ENCODE measurements at places on chromosomes 5 and 9.

- DNase-seq: peak; percentile 68
Measured at GRCh38 chr9:4297151-4297785, 2.6 kb downstream of the GLIS3 start.

- no peak for DNase-seq
Measured at GRCh38 chr9:73426269-73426668, 274.6 kb downstream of the ANXA1 start.

DNA sequence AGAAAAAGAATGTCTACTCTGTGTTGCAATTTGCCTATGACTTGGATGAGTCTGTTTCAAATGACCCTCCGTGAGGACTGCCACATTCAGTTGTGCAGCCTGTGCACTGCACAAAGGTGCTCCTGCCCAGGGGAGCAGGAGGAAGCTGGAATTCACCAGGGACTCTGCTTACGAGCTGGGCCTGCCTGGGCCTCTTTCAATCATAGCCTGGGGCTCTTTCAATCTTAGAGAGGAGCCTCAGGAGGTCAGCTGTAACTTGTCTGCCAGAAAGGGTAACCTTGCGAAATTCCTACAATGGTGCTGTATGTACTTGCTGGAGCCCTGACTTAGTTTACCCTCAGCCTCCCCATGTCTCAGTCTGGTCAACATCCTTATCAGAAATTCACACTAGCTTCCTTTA is 8.4 kb upstream of the SFXN1 start:
- DNase-seq: no peak

DNA sequence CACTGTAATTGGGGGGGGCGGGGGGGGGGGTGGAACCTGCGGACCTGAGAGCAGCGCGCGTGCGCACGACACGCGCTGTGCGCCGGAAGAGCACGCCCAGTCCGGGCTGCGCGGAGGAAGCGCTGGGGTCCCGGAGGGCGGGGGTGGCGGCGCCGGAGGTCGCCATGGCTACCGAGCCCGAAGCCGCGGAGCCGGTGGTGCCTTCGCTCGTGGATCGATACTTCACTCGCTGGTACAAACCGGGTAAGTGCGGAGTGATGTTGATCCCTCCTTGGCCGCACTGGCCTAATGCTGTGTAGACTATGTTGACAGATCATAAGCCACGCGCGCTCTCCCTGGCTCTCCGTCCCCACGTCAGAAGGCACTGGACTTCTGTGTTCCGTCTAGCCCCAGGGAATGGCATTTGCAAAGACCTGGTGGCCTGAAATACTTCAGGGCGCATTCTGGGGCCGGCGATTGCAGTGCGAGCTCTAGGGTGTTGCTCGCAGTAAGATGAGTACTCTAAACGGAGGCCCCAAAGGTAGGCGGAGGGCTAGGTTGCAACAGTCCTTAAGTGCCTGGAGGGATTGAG is at the start of gene ABITRAM:
ABITRAM (plus strand) TSS at position 78 of the 571 bp plus-strand sequence; CDS start at position 165, 87 bp downstream.
- DNase-seq: peak; percentile 41

- no peak for DNase-seq
Measured at GRCh38 chr5:7659420-7659819, 191.5 kb downstream of the CFAP90 start.

- no peak for DNase-seq
Measured at GRCh38 chr9:115285836-115286235, 167.9 kb upstream of the TNC start.

DNA sequence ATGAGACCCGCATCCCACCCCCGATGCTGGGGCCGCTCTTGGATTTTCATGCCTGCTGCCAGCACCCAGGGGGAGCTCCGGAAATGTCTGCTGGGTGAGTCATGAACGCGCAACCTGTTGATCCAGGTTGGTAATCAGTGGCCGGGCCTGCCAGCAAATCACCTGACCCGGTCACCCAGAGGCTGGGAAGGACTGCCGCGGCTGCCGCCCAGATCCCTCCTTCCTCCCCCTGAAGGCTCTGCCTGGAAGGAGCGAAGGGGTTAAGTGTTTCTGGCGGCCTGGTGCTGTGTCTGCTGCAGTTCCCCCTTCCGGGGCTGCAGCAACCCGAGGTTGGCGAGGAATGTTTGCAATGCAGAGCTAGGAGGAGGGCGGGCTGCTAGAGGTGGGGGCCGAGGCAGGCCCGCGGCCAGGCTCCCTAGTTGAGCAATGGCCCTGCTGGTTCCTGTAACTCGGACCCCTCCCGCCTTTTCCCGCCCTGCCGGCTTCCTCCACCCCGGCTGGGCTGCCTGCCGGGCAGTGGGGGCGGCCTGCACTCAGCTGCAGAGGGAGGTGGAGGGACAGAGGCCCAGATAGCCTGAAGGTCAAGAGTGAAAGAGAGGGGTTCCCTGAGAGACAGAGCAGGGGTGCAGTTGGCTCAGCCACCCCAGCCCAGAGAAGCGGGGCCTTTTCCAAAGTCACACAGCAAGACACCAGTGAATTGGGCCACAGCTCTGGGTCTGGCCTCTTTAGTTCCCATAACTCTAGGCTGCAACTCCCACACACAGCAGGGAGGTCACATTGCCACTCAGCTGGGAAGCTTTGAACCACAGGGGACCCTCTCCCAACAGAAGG is 156.3 kb upstream of the IER5L start:
- peak; percentile 80 for DNase-seq

- no peak for DNase-seq
Measured at GRCh38 chr5:94308442-94308841, 310.0 kb downstream of the KIAA0825 start.

DNA sequence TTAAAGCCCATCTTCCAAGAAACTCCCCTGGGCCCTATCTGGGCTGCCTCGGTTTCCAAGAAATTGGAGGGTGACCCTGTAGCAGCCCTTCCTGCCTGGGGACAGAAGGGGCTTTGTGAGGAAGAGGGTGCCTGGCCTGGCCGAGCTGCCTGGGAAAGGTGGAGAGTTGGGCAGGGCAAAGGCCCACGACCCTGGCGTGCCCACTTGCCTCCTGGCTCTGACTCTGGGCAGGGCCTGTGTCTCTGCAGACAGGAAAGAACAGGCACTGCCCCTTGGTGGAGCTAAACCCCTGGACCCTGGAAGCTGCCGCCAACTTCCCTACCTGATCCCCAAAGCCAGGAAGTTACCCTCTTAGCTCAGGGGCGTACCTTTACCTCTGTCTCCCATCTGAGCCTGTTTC is 149.3 kb downstream of the RGS3 start:
- no peak for DNase-seq

GRCh38 chr9:114452219-114453165 is 52.8 kb downstream of the WHRN start:
- DNase-seq: no peak

GRCh38 chr9:35691757-35692301 is 2.1 kb upstream of the TPM2 start:
- DNase-seq: no peak

DNA sequence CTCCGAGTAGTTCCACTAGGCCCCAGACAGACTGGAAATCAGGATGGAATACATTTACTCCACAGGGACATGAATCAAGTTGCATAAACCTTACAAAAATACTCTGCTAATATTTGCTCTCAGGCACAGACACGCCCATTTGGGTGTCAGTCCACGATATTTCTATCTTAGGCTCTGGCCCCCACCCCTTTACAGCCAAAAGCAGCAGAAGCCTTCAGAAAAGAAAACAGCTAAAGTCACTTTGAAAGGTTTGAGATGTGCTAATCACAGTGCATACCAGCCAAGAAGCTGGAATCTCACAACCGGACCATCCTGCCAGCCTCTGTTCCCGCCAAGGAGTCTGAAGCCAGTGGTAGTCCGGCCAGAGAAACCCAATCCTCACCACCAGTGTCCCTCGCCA is 22.6 kb downstream of the PTPN3 start:
- DNase-seq: no peak

DNA sequence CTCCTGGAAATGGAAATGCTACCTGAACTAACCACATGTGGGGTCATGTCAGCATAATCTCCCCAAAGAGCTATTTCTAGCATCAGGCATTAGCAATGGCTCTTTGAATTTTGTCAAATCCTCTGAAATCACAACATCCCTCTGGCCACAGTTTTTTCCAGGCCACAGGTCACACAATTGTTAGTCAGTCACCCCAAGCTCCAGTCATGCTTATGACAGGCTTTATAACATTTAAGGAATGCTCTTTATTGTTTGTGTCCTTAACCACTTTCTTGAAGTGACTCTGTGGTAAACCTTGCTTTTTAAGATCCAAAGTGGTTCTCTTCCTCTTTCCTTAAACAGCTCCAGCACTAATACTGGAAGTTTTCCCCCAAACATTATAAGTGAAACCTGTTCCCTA is 169.2 kb upstream of the HMHB1 start:
- no peak for DNase-seq

- DNase-seq: no peak
Measured at GRCh38 chr9:18829873-18830272, 203.1 kb downstream of the SAXO1 start.

GRCh38 chr9:99445371-99445891 is 223.3 kb downstream of the SEC61B start:
- DNase-seq: peak; percentile 84

DNA sequence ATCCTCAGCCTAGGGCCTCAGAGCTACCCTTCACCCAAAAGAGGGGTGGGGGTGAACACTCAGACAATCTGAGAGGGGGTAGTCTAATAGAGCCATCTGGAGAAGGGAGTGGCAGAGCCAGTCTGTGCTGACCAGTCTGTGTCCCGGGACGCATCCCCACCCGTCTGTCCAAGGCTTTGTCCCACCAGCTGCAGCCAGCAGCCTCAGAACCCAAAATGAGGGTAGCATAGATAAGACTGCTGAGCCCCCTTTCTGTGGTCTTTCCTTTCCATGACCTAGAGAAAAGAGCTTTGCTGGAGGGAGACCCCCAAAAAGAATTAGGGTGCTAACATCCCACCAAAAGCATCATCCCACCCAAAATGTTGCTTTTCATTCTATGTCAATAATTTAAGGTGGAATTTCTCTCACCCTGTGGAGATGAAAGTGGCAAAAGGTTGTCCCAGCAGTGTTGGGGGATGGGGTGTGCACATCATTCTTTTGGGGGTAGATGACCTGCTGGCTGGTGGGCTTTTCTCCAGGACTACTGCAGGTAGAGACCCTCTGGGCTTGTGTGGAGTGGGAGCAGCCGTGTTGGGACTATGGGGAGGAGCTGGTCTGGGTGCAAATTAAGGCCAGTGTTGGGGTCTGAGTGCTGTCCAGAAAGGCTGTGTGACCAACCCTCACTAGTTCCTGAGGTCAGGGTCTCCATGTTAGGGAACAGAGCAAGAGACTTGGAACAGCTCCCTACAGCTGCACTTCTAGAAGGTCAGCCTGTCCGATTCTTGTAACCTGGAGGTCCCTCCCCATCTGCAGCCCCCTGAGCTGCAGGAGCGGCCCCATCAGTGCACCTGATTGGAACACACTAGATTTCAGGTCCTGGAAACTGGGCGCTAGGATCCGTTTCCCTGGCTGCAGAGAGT is 19.9 kb downstream of the URM1 start:
- DNase-seq: no peak

DNA sequence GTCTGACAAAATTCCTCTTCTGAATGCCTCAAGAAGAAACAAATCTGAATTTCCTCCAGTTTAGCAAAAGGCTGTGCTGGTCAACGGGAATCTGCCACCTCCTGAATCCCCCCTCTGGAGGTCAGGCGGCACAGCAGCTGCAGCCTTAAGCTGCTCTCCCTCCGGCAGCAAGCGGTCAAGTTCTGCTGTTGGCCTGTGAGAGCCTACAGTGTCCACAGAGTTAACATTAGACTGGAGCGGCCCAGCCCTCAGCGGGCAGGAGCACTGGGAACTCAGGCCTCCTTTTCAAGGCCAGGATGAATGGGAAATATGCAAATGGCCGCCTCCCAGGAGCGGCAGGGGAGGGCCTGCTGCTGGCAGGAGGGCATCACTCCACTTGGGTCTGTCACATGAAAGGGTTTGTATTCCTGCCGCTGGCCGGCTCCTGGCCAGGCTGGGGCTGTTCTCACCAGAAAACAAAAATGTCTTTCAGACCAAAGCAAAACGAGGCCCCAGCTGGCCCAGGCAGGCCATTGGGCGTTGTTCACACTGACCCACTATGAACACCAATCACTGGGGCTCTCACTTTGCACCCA is 8.2 kb downstream of the ACSL6 start:
- no peak for DNase-seq

DNA sequence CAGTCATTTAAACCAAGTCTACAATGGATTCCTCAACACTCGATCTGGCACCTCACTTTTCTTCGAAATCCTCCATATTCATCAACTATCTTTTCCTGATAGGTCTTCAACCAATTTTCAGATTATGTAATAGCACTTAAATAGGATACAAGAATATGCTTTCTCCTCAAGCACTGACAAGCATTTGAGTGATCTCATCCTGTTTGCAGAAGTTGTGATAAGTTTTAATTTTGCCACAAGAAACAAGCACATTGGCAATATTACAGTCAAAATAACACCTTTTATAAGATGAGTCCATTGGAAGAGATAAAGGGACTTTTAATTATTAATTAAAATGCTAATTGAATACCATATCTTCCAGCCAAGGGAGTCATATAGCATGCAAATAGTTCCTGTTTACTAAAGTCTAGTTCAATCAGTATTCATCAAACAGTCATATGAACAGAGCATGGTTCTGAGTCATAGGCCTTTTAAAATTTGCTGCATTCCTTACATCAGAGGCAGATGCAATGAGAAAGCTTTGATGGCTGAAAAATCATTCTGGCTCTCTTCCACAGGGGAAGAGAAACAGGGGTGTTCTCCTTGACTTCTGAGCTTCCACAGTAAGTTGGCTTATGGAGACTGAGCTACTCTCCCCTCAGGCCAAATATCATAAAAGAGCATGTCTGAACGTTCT is 32.7 kb upstream of the ZCCHC9 start:
- peak; percentile 61 for DNase-seq

DNA sequence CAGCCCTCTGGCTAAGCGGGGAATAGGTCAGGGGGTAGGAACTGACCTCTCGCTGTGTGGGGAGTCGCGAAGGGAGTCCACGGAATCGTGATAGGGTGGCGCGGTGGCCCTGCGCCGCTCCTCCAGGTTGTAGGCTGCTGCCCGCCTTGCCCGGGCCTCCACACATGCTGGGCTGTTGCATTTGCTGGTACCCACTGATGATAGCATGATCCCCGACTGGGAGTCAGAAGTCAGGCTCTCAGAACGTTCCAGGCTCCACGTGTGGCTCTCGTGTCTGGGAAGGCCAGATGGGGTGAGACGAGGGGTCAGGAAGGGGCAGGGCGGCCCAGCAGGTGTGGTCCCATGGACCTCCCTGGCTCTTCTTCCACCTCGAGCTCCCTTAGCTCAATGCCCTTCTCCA is 56.0 kb downstream of the PSD2 start:
- DNase-seq: no peak

- DNase-seq: no peak
Measured at GRCh38 chr9:15244001-15244441, 63.0 kb downstream of the TTC39B start.

- no peak for DNase-seq
Measured at GRCh38 chr5:131266370-131267060, 2.7 kb downstream of the CDC42SE2 start.

- no peak for DNase-seq
Measured at GRCh38 chr5:119309326-119309725, 46.5 kb upstream of the TNFAIP8 start.

DNA sequence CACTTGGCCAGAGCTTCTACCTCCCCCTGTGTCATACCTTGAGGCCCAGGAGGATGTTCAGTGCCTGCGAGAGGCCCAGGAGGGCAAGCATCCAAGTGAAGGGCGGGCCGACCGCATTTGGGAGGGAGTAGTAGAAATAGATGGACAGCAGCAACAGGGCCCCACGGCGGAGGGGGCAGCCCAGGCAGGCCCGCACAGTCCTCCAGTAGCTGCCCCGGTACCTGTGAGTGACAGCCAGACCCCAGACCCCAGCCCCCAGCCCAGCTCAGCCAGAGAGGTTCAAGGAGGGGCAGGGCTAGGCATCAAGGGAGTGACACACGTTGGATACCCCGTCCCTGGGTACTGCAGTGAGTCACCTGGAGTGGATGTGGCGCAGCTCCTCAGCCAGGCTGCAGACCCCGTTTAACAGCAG is 1.4 kb downstream of the STING1 start:
- no peak for DNase-seq
